ENCODE measurements at places on chromosomes 16 and 17.

DNA sequence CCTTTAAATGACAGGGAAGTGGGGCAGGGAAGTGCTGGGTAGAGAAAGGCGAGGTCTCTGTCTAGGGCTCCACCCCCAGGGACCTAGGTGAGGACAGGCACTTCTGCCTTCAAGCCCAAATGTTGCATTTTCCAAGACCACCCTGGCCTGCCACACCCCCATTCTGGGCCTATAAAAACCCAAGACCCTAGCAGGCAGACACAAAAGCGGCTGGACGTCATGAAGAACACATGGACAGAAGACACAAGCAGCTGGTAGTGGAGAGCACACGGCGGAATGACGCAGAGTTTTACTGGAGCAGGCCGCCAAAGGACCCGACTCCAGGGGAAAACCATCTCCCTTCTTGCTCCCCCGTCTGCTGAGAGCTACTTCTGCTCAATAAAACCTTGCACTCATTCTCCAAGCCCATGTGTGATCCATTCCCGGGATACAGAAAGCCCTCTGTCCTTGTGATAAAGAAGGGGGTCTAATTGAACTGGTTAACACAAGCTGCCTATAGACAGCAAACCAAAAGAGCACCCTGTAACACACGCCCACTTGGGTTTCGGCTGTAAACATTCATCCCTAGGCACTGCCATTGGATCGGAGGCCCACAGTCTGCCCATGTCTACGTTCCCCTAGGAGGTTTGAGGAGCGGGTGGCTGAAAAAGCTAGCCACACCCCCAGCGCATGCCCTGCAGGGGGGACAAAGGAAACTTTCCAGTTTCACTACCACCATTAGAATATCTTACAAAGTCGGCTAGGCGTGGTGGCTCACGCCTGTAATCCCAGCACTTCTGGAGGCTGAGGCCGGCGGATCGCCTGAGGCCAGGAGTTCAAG, 622.2 kb upstream of the SALL1 start:
- DNase-seq, result no peak

- DNase-seq, result peak; percentile 37
Measured at GRCh38 chr16:67326472-67327309, at the start of the genes KCTD19 and LRRC36. Gene KCTD19 (minus strand): TSS chr16:67326741. CDS start chr16:67326707, 34 bp downstream. Gene LRRC36 (plus strand): TSS chr16:67326815. CDS start chr16:67326863, 48 bp downstream.

GRCh38 chr17:81656118-81656743, at the start of gene PDE6G:
Gene PDE6G (minus strand): TSS chr17:81656542. CDS start chr17:81653305, 3,237 bp downstream.
- DNase-seq, result no peak

DNA sequence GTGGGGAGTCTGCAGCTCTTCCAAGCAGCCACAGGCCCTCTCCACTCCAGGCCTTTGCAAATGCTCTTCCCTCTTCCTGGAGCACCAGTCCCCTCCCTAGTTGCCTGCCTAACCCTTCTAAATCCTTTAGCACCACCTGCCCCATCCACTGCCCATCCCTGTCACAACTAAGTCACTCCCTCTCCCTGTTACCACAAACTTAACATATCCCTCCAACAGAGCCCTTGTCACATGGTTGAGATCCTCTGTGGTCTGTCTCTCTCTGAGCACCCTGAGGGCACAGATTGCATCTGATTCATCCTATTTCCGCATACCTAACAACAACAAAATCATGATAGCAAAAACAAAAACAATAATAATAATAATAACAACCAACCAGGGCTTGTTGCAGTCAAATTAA, 11.0 kb upstream of the BEAN1 start:
- peak; percentile 29 for DNase-seq

DNA sequence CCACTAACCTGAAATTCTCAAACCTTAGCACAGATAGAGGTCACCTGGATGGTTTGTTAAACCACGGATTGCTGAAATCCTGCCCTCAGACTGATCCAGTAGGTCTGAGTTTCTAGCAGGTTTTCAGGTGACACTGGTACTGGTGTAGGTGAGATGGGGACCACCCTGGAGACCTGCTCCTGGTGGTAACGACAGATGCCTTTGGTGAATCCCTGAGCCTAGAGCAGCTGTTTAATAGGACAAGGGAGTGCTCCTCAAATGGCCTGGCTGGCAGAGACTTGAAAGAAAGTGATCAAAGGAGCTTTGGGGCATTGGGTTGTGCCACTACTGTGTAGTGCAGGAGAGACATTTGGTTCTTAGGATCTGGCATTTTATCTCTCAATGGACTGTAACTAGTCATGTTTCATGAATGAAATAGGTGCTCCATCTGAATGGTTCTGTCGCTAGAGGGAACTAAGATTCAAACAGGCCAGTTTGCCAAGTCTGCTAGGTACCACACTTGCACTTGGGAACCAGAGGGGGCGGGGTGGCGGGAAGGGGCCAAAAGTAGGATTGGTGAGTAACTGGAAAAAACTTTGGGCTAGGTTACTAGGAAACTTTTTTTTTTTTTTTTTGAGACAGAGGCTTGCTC, 2.9 kb upstream of the IFI35 start:
- no peak for DNase-seq

DNA sequence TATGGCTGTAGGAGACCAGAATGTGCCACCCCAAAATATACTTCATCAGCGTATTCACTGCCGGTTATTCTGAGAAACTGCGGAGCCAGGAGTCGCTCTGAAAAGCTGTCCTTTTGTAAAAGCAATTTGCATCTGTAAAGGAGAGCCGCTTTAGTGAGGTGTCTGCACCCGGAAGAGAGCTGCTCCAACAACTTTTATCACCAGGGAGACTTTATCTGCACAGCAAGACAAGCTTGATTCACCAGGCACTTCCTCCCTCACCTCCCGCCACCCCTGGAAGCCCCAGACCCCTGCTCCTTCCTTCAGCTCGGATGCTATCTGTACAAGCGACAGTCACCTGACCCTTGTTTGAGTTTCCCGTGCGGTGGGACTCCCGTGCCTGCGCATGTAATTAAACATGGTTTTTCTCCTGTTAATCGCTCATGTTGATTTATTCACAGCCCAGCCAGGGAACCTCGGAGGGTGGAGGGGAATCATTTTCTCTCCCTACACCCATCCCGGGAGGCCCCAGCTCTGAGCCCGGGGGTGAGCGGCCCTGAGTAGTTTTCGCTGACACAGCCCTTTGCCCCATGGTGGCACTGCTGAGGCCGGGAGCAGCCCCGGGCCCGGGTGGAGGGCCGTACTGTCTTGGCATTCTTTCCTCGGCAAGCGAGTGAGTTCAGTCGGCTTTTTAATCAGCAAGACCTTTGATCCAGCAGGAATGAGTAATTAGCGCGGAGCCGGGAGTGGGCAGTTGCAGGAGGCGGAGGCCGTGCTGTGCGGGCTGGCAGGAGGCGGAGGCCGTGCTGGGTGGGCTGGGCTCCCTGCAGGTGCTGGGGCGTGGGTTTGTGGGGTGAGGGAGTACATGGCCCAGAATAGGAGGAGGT, 222.7 kb upstream of the CIBAR2 start:
- DNase-seq, result peak; percentile 44

GRCh38 chr17:73550556-73550955, 93.7 kb downstream of the SDK2 start:
- DNase-seq, result no peak

GRCh38 chr17:14840616-14841231, 424.4 kb downstream of the PMP22 start:
- peak; percentile 47 for DNase-seq

DNA sequence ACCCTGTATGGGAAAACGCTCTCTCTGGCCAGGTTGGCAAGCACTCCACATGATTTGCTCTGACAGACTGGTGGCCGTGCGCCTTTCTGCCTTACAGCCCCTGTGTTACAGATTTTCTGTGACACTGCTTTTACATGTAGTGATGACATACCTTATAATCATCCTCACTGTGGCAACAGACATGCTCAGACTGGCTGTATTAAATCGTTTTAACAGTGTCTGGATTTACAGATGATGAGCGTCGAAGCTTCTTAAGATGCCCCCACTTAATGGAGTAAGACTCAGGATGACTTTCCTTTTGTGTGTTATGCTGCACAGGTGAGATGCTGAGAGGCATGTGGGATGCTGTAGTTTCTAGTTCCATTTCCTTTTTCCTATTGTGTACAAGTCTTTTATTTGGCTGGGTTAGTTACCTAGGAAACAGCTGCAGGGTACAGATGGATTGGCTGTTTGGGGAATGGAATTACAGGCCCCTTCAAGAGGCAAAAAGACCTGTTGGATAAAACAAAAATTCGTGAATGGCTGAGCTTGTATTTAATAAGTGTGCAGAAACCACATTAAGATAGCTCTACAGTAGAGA, 20.9 kb upstream of the VWA3A start:
- DNase-seq, result no peak

Data from fibroblast of villous mesenchyme (primary cell).